ENCODE measurements at places on chromosomes 6 and 20. TPM values are rescaled to one million over a fixed set of nuclear protein-coding genes. Genes with fewer than 3 reads are reported as not detected.

DNA sequence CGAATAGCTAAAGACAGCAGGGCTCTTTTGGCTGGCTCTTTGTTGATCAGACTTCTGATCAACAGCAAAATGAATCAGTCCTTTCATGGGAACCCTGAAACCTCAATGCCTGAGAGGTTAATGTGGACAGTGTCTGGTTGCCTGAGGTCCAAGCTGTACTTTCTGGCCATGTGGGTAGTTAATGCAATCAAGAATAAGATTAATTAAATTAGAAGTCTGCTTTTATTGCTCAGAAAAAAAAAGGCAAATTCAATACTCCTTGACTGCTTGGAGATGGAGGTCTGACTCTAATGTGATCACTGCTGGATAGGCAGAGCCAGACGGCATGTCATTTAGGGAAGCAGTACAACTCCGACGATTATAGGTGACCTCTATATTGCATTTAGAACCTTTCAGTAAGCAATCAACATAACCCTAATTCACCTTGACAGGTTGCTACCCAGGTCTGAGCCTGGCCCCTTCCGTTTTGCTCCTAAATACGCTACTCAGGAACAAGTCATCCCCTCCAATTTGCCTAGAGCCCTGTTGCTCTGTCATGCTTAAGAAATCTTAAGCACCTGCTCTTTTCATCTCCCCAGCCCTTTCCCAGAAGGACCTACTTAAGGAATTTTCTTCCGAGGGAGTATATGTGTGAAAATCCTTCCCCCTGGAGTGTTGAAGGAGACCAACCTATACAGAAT lies 370.0 kb upstream of the SPTLC3 start:
- no peak for DNase-seq

GRCh38 chr6:80250391-80250997 lies 144.0 kb downstream of the BCKDHB start:
- no peak for DNase-seq

DNA sequence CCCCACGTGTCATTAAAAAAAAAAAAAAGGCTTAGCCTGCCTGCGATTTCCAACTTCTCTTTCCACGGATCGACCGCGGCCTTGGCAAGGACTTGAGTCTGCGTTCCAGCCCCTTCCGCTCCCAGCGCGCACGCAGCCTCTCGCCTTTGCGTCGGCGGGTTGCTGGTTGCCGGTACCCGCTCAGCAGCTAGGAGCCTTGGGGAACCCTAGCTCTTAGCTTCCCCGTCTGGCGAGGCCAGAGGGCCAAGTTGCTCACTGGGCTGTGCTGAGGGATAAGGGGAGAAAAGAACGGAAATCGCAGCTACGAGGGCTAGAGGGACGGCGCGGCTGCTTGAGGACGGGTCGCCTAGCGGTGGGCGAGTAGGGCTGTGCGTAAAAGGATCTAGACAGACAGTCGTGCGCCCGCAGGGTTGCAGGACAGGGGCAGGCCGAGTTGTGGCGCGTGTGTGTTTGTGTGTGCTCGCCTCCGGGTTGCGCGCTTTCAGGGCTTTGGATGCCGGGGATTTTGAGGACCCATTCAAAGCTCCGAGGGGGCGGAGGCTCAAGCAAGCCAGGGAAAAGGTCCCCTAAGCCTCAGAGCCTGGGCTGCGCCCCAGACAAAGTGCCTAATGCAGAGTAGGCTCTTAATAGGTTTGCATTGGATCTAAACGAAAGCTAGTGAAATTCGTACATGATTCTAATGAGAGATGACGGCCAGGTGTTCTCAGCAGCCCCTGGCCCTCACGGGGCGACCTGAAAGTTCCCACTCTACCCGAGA lies 40.5 kb upstream of the OSTM1 start:
- no peak for DNase-seq

DNA sequence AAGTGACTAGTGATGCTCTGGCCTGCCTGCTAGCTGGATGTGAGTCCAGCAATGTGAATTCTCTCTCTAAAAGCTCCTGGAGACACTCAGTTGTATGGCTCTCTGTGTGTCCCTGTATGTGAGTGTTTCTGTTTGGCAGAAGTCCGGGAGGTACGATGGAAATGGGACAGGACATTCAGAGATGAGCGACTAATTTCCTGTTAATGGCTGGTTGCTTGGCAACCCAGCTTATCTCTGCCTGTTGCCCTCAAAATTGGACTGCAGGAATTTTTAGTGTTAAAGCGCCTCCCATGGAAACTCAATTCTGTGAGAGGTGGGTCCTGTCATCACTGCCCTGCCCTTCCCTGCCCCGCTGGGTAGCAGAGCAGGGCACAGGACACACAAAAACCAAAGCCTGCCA lies 136.8 kb upstream of the LRFN2 start:
- no peak for DNase-seq

DNA sequence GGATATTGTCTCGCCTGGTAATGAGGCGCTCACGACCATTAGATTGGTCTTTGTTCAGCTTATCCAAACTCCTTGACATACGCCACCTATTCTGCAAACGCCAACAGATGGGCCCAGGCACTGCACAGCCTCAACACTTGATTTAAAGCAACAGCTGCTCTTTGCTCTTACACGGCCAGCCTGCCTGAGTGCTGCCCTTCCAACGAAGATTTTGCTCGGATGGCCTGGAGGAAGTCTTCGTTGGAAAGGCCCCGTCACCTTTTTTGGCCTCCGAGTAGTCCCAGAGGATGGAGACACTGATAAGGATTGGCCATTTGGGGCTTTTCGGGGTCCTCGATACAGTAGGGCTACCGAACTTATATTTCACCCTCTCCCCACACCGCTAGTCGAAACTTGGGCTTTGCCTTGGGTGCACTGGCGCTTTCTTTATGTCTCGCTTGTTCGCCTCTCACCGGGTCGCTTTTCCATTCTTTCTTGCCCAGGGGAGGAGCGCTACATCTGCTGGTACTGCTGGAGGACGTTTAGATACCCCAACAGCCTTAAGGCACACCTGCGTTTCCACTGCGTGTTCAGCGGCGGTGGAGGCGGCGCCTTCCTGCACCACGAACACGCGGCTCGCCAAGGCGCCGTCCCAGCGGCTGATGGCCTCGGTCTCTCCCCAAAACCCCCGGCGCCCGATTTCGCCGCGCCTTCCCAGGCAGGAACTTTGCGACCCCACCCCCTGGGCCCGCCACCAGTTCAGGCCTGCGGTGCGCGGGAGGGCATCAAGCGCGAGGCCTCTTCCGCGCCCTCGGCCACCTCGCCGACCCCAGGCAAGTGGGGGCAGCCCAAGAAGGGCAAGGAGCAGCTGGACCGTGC lies 6.1 kb downstream of the PRDM13 start:
- DNase-seq = no peak

DNA sequence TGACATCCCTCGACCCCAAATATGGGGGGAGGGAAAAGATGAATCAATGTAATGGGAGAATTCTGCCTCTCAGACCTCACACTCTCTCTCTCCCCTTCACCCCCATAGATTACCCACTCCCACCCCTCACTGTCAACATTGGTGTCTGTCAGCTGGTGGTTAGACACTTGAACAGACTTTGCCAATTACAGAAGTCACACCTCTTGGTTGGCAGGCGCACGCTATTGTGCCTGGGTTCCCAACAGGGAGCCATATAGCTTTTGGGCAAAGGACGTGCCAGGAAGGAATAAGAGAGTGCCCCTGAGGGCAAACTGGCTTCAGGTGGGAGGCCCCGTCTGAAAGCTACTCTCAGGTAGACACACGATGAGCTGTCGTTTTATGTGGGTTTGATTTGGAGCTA lies 54.1 kb upstream of the FYN start:
- DNase-seq = no peak

GRCh38 chr20:51562027-51562331 lies 19.5 kb upstream of the NFATC2 start:
- no peak for DNase-seq

- no peak for DNase-seq
Measured at GRCh38 chr6:15755526-15755925, 92.7 kb upstream of the DTNBP1 start.

GRCh38 chr6:33984466-33985312 lies 161.2 kb downstream of the GRM4 start:
- no peak for DNase-seq

DNA sequence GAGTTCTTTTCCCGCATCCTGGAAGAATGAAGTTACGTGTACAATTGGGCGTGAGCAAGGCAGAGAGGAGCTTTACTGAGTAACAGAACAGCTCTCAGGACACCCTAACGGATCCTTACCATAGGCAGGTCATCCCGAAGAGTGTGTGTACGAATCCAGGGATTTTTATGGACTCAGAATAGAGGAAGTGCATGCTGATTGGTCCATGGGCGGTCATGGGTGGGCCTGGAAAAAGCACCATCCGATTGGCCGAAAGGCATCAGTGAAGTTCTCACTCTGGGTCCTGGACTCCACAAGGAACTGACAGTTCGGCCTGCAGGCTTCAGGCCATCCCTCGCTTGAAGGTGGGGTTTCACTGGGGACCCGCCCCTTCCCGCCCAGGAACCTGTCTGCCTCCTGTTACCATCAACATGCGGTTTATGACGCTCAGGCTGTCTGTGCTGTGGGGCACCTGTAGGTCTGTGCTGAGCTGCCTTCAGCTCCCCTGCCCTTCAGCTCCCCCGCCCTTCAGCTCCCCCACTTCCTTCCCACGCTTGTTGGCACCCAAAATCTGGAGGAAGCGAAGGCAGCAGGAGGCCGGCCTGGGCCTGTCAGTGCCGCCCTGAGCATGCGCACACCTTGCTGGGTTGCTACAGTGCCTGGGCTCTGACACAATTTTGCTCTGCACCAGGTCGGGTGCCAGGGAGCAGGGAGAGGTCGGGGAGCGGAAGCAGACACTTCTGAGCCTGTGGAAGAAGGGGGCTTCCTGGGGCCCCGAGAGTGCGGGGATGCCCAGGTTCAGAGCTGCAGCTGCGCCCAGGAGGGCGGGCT lies 57.9 kb upstream of the MANEA start:
- DNase-seq = no peak

GRCh38 chr6:25066593-25066992 lies 130.8 kb upstream of the RIPOR2 start:
- DNase-seq = no peak

DNA sequence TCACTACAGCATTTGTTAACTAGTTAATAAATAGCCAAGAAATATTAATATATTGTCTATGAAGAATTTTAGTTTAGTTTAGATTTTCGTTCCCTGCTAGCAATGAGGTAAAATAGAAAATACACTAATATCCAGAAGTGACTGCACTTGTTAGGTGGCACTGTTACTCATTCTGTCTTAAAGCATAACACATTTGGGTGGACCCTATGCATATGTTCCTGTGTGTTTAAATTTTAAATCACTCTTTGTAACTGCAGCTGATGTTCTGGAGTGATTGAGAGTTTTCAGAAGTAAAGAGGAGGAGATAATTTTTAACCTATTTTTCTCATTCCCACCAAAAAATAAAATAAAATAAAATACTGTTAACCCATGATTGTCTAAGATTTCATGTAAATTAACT lies 73.9 kb upstream of the SOX4 start:
- no peak for DNase-seq

Gene GINS1
- 10.2 TPM for total RNA-seq

Gene VGLL2
- total RNA-seq = not detected

Gene MOCS1
- total RNA-seq = not detected

Gene STMND1
- total RNA-seq = not detected

Gene PRSS16
- not detected for total RNA-seq

Gene MCM9
- total RNA-seq = 17.8 TPM

Gene MLN
- not detected for total RNA-seq

Measured in Karpas-422 (cell line).